Esophagus (tissue), 2 donors: ENCODE measurements at places on chromosomes 2 and 18. TPM values are rescaled to one million over a fixed set of nuclear protein-coding genes. Genes with fewer than 3 reads are reported as not detected.

D2HGDH gene
- polyA plus RNA-seq: 49.1 TPM

RUFY4 gene
- 0.52 TPM for polyA plus RNA-seq

CENPO gene
- polyA plus RNA-seq: 4.1 TPM

UGT1A6 gene
- polyA plus RNA-seq: 22.4 TPM

RAB31 gene
- polyA plus RNA-seq: 10.7 TPM

NEU4 gene
- polyA plus RNA-seq: not detected

SCN9A gene
- 0.12 TPM for polyA plus RNA-seq

TCF23 gene
- not detected for polyA plus RNA-seq

ZC3H6 gene
- 0.61 TPM for polyA plus RNA-seq

DES gene
- 672 TPM for polyA plus RNA-seq

MEP1B gene
- not detected for polyA plus RNA-seq

MOCOS gene
- 1.2 TPM for polyA plus RNA-seq

SLC5A7 gene
- polyA plus RNA-seq: 0.02 TPM

ZNF396 gene
- 0.74 TPM for polyA plus RNA-seq

GALR1 gene
- polyA plus RNA-seq: under 0.01 TPM

SP140 gene
- polyA plus RNA-seq: 0.28 TPM

DLX1 gene
- polyA plus RNA-seq: 0.02 TPM

PRSS56 gene
- polyA plus RNA-seq: not detected

NFU1 gene
- polyA plus RNA-seq: 27.9 TPM

CD226 gene
- 0.10 TPM for polyA plus RNA-seq

R3HDM1 gene
- polyA plus RNA-seq: 6.8 TPM
